ENCODE measurements at places on chromosomes 3 and 15.

- DNase-seq: no peak
Observed at GRCh38 chr3:87924485-87924884, 134.3 kb downstream of the CGGBP1 start.

DNA sequence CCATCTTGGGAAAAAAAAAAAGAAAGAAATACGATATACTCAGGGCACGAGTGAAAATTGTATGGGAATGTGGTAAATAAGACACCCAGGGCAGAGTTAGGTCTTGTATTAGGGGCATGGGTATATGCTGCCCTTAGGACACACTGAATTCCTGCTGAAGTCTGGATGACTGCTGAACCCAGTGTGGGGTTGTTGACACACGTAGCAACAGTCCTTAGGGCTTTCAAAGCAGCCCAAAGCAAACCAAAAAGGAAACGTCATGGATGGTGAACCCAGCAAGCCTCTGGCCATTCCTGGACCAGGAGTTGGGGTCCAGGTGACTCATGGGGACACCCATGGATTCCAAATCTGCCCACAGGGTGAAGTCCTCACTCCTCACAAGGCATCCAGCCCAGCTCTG lies 27.1 kb upstream of the SEMA3F start:
- no peak for DNase-seq

DNA sequence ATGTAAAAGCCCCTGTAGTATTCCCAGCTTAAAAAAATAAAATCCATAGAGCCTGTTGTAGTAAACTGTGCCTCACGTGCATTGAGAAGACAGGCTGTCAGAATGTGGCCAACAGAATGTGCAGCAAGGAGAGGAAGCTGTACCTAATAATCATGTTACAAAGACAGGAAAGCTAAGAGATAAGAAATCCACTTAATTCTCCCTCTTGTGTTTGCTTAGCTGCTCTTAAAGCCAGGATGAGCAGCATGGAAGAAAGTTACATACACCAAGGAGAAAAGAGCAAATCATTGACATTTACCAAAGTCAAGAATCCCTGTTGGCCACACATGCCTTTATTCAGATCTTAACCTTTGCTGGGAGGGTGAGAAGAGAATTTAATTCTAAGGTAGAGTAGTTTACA lies 85.9 kb downstream of the TNIK start:
- DNase-seq: no peak

- no peak for DNase-seq
Observed at GRCh38 chr3:172388412-172389078, 59.7 kb downstream of the GHSR start.

All from NCI-H2107 (cell line).